ENCODE measurements at places on chromosomes 6 and 20.

DNA sequence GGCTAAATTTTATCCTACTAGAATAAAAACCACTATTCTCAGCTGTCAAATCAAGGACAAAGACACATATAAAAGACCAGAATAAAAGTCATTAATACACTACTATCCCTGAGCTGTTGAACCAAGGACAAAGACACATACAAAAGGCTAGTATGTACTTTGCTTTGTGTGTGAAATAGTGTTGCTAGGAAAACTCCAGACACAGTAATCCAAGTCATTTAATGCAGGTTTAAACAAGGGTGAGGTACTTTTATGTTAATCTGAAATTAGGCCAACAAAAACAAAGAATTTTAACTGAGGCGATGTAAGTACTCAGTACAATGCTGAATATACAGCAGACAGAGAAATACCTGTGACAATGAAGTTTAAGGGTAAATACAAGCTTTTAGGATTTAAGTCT, 18.9 kb downstream of the GCLC start:
- no peak for DNase-seq
- no peaks in the 10 kb centered on the region for H3K27me3 ChIP-seq
- no peak overlapping the region for H3K4me3 ChIP-seq
- peaks cover 46% of the 10 kb centered on the region for H3K4me1 ChIP-seq
- H3K36me3 ChIP-seq, result no peaks in the 10 kb centered on the region

GRCh38 chr6:135347887-135348286, 149.7 kb downstream of the AHI1 start:
- no peaks in the 10 kb centered on the region for H3K27me3 ChIP-seq
- no peak overlapping the region for H3K4me3 ChIP-seq
- no peaks in the 10 kb centered on the region for H3K4me1 ChIP-seq
- no peak for DNase-seq

DNA sequence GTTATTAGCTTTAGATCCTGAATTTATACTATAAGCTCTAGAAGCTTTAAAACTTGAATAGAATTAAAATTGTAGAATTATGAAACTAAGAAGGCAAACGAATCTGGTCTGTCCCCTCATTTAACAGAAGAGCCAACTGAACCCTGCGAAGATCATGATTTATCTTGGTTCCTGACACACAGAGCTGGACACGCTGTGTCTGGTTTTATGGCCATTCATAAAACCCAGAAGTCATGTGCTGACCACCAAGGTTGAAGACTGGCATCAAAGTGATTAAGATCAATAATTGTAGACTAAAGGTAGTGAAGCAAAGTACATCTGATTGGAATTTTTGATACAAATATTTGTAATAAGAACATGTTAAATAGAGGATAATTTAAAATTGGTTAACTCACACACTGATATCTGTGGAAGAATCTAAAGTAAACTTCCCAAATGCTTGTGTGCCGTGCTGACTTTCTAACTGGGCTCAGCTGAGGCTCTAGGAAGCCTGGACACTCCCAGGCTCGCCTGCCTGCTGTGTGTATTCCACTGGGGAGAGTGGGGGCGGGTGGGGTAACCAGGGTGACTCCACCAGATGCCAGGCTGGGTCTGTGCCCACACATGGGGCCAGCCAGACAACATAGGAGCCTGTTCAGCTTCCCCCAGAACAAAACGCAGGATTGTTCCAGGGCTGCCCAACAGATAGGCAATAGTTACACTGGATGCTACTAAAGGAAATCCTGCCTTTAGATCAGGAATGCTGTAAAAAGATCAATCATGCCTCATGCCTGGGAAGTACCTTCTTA, 42.1 kb upstream of the SLC22A3 start:
- no peak for DNase-seq
- H3K36me3 ChIP-seq, result no peaks in the 10 kb centered on the region
- no peak overlapping the region for H3K4me3 ChIP-seq
- no peaks in the 10 kb centered on the region for H3K4me1 ChIP-seq
- H3K27ac ChIP-seq, result no peak overlapping the region
- H3K27me3 ChIP-seq, result no peaks in the 10 kb centered on the region

- no peaks in the 10 kb centered on the region for H3K4me1 ChIP-seq
- H3K27ac ChIP-seq, result no peak overlapping the region
Measured at GRCh38 chr6:28212510-28213212, 12.4 kb upstream of the ZSCAN9 start.

DNA sequence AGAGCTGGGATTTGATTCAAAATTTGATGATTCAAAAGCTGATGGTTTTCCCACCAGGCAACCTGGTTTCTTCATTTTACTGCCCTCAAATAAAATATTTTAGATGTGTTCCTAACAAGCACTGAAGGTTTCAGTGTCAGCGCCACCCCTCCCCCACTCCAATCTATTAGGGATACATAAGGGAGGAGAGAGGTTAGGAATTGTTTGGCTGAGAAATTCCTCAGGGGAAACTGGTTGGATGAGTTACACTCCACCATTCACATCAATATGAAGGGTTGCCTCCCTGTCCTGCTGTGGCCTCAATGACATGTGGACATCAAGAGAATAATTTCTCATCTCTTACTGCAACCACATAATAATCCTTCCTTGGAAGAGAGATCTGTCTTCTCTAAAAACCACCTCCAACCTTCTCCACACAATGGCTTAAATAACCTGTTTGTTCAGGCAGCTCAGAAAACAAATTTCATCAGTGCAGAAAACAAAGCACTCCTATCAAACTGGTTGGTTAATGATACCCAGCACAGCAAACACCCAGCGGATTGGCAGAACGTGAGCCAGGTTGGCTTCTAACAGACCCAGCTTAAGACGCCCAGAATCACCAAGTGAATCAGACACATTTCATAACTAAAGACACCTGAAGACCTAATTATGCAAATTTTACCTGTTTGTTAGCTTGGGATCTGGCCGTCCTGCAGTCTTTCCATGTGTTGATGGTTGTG, 136.0 kb upstream of the SGK1 start:
- no peak overlapping the region for H3K4me3 ChIP-seq
- H3K4me1 ChIP-seq, result no peaks in the 10 kb centered on the region
- DNase-seq, result peak; percentile 36
- H3K36me3 ChIP-seq, result no peaks in the 10 kb centered on the region
- peak overlapping the region; percentile 55 for H3K27ac ChIP-seq

DNA sequence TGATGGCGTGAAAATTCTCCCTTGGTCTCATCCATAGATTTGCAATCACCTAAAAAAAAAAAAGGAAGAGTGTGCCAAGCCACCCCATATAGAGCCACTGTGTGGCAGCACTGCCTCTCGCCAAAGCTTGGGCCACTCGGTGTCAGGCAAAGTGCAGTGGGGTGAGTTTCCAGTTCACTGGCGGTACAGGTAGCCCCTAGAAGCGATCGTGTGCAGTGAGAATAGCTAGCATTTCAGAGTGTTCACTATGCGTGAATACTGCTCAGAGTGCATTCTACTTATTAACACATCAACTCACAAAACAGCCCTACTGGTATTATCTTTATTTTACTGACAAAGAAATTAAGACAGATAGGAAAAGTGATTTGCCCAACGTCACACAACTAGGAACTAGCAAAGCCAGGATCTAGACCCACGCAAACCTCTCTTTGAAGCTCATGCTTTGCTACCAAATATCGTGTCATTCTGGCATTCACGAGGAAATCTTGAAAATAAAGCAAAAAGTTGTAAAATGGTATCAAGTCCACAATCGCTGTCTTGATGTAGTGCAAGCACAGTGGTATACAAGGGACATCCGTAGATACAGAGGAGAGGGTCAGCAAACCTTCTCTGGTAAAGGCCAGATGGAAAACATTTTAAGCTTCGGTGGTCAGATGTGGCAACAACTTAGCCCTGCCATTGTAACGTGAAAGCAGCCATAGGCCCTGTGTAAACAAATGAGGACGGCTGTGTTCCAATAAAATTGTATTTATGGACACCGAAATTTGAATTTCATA, 10.4 kb upstream of the GCNT2 start:
- peaks cover 16% of the 10 kb centered on the region for H3K4me1 ChIP-seq
- H3K27ac ChIP-seq, result no peak overlapping the region
- H3K27me3 ChIP-seq, result no peaks in the 10 kb centered on the region
- no peak overlapping the region for H3K4me3 ChIP-seq

GRCh38 chr6:72946774-72947173, 278.5 kb downstream of the KHDC1L start:
- no peak overlapping the region for H3K27ac ChIP-seq
- H3K4me1 ChIP-seq, result no peaks in the 10 kb centered on the region
- no peaks in the 10 kb centered on the region for H3K36me3 ChIP-seq
- DNase-seq, result no peak
- H3K4me3 ChIP-seq, result no peak overlapping the region

DNA sequence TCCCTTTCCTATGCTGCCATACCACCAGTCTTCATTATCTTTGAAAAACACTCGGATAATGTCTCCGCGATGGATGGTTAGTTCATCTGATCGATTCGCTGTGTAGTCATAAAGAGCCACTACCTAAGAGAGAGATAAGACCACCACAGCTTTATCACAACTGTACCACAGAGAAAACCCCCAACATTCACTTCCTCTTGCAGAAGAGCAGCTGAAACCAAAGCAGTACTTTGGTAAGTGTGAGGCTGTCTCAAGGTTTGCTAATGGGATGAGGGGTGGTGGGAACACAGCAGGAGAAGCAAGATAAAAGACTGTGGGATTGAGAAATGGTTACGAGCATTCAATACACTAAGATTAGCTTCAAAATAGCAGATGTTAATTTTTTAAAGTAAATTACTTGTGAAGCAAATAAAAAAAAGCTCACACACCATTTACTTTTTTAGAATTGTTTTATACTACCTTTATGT, 142.1 kb downstream of the MYB start:
- no peak overlapping the region for H3K4me3 ChIP-seq
- no peaks in the 10 kb centered on the region for H3K27me3 ChIP-seq
- no peaks in the 10 kb centered on the region for H3K36me3 ChIP-seq
- H3K4me1 ChIP-seq, result no peaks in the 10 kb centered on the region
- H3K27ac ChIP-seq, result no peak overlapping the region

- H3K4me1 ChIP-seq, result no peaks in the 10 kb centered on the region
- no peak overlapping the region for H3K27ac ChIP-seq
- DNase-seq, result no peak
- no peak overlapping the region for H3K4me3 ChIP-seq
- H3K36me3 ChIP-seq, result no peaks in the 10 kb centered on the region
Measured at GRCh38 chr20:764255-764654, 4.0 kb downstream of the SLC52A3 start.

DNA sequence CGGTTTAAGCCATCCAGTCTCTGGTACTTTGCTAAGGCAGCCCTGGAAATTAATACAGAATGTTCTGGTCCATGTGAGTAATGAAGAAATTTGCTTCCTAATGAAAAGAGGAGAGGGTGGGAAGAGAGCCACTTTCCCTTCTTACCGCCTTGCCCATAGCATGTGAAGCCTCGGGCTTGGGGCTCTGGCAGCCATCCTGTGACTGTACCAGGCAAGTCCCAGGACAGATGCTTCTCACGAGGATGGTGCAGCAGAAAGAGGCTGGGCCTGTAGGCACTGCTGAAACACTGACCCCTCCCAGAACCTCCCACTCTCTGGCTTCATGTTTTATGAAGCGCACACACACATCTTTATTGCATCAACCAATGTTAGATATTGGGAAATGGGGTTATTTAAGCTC, 74.8 kb downstream of the IYD start:
- H3K4me1 ChIP-seq, result no peaks in the 10 kb centered on the region
- DNase-seq, result no peak
- H3K36me3 ChIP-seq, result no peaks in the 10 kb centered on the region
- no peaks in the 10 kb centered on the region for H3K27me3 ChIP-seq
- no peak overlapping the region for H3K4me3 ChIP-seq
- H3K27ac ChIP-seq, result no peak overlapping the region

DNA sequence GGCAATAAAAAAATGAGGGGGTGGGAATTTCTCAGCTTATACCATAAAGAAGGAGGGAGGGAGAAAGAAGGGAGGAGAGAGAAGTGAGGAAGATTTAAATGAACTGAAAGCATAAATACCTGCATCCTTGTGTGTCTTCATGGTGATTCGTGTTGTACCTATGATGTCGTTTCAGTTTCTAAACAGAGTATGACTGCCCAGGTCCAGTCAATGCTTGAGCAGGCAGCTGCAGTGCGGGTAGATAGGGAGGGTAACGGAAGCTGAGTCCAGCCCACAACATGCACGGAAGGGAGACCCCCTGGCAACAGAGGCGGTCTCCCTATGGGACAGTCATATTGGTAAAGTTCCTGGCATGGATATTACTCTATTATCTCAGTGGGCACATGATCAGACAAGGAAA, 184.5 kb downstream of the KIF16B start:
- H3K4me1 ChIP-seq, result no peaks in the 10 kb centered on the region
- no peak for DNase-seq
- H3K4me3 ChIP-seq, result no peak overlapping the region
- no peaks in the 10 kb centered on the region for H3K36me3 ChIP-seq
- no peak overlapping the region for H3K27ac ChIP-seq

All from pancreas (tissue), 10 donors.